ENCODE measurements at places on chromosomes 3 and 15.

DNA sequence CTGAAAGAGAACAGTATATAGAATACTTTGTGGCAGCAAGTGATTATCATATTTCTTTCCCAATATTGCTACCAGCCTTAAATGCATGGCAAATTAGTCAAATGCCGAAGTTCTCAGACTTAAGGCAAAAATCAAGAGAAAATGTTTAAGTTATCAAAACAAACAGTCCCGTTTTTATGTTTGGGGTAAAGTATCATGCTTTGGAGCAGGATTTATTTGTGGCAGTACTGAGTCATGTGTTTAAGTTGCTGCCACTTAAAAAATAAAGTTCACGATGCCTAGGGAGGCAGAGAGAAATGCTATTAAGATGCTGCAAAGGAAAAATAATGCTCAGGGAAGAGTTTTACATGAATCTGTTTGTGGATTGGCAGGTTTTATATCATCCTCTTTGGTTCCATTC is 417.4 kb upstream of the MDFIC2 start:
- DNase-seq, result no peak

DNA sequence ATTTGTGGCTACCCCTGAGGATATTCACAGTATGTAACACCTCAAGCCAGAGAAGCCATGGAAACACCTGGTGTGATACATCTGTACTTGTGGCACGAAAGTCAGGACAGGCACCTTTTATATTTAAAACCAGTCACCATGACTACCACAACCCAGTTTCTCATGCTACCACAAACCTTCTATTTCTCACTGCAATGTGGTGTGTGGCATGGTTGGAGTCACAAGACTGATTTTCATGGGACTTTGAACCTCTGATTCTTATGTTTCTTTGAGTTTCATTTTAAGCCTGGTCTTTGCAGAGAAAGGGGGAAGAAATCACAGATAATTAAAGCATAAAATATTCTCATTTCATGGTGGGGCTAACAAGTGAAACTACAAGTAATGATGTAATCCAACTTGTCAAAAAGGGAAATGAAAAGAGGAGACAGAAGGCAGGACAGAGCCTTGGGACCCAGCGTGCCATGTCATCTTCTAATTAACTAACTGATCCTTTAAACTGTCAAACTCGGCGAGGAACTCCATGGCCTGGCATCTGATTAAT is 175.9 kb downstream of the PDZRN3 start:
- DNase-seq, result no peak

- no peak for DNase-seq
Measured at GRCh38 chr3:178352326-178353005, 183.8 kb upstream of the KCNMB2 start.

- no peak for DNase-seq
Measured at GRCh38 chr15:74785194-74786032, 3.5 kb downstream of the CSK start.

GRCh38 chr15:39668457-39668856 is 87.6 kb downstream of the THBS1 start:
- DNase-seq, result no peak

GRCh38 chr3:54954521-54954920 is 26.7 kb upstream of the LRTM1 start:
- DNase-seq, result no peak

DNA sequence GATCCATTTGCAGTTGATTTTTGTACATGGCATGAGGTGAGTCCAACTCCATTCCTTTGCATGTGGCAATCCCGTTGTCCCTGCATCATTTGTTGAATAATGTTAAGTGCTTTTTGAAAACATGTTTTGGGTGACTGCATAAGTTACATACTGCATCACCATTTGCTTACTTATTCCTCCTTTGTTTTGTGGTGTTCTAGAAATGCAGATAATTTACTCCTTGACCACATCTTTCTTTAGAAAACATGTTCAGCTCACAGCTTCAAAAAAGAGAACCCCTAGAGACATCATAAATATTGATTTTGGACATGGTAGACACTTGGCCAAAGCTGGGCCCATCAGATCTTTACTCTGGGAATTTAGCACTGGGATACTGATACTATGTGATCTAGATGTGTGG is 135.3 kb upstream of the DAZL start:
- no peak for DNase-seq

Measured in stimulated activated CD8-positive, alpha-beta memory T cell treated with anti-CD3 and anti-CD28 coated beads, Interleukin-4, amount 100 ng/mL, for 1 hour (primary cell).